ENCODE measurements at places on chromosomes 4 and X. TPM values are rescaled to one million over a fixed set of nuclear protein-coding genes. Genes with fewer than 3 reads are reported as not detected.

TEX13C gene
- total RNA-seq = not detected

CMC4 gene
- total RNA-seq = 24.8 TPM

MMRN1 gene
- 0.89 TPM for total RNA-seq

RAB40A gene
- 0.41 TPM for total RNA-seq

PITX2 gene
- 0.57 TPM for total RNA-seq

SPANXA2 gene
- total RNA-seq = not detected

TRIM61 gene
- total RNA-seq = 1.8 TPM

GDI1 gene
- total RNA-seq = 80.3 TPM

ATOH1 gene
- not detected for total RNA-seq

RAB9B gene
- 42.4 TPM for total RNA-seq

GSTCD gene
- total RNA-seq = 4.4 TPM

EPGN gene
- total RNA-seq = not detected

DNA sequence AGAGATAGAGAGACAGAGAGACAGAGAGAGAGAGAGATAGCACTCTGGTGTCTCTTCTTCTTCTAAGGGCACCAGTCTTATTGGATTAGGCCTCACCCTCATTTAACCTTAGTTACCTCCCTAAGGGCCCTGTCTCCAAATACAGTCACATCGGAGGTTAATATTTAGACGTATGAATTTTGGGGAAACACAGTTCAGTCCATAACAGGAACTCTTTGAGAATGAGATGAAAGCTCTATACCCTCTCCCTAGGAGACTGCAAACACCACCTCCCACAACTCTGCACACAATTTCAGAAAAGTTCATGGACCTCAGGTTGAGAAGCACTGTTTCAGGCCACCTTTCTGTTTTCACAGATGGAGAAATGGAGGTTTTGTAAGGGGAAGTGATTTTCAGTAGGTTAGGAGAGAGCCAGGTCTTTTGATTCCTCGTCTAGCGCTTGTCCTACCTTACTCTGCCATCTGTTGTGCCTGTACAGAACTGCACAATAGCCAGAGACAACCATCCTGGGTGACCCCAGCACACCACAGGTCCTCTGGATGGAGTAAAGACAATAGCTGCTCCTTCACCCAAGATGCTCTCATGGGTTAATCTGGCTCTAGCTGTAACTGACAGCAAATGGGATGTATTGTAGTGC, 16.9 kb upstream of the LOC101059915 start:
- DNase-seq = no peak

GRCh38 chr4:177092807-177093206, 216.9 kb upstream of the NEIL3 start:
- DNase-seq = no peak

- DNase-seq = no peak
These were observed 12.7 kb upstream of the CXCL8 start for GRCh38 chr4:73727685-73728084.

DNA sequence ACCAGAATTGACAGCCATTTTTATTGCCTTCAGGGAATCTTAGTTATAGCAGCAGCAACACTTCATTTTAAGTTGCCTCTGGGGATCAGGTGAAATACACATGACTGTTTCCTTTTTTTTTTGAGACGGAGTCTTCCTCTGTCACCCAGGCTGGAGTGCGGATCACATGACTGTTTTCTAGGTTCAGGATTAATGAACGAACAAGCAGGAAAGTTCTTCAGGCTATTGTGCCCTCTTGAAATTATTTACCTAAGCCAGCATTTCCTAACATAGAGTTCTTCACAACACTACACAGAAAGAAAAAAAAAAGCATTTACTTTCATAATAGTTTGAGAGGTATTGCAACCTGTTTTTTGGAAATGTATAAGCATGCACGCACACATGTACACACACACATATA, 2032.8 kb downstream of the PCDH7 start:
- DNase-seq = no peak

GRCh38 chrX:153908219-153908860, 3.9 kb downstream of the AVPR2 start:
- DNase-seq = no peak

GRCh38 chrX:16695079-16695676, 17.3 kb downstream of the CTPS2 start:
- DNase-seq = peak; percentile 27

GRCh38 chrX:119728487-119728886, 29.9 kb upstream of the SOWAHD start:
- no peak for DNase-seq

DNA sequence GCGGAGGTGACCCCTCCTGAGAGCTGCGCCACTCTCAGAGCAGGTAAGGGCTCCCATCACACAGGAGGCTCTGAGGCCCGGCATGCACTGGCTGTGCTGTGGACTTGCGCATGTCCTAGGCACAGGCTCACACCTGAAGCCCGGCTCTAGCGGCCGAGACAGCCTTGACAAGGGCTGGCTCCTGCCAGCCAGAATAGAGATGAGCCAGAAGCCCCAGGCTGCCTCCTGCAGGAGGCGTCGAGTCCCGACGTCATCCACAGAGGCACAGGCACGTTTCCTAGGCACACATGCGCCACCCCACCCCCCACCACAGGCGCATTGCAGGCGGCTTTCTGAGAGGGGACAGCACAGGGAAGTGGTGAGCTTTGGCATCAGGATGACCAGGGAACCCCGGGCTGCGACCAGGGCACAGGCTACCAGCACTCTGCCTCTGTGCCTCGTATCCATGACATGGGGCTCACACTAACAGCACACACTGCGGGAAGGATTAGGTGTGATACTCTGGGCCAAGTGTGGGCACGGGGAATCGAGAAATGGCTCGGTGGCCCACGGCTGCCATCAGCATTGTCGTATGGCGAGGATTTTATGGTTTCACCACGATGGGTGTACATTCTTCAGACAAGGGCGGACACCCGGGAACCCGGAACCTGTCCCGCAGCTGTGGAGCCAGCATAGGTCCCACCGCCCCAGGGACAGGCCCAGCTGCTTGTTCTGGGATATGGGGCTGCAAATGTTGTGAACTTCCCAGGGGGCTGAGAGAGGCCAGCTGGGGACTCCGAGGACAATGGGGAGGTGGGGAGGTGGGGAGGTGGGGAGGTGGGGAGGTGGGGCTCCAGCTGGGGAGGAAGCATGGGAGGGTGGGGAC, 90.7 kb upstream of the ADRA2C start:
- DNase-seq = no peak

DNA sequence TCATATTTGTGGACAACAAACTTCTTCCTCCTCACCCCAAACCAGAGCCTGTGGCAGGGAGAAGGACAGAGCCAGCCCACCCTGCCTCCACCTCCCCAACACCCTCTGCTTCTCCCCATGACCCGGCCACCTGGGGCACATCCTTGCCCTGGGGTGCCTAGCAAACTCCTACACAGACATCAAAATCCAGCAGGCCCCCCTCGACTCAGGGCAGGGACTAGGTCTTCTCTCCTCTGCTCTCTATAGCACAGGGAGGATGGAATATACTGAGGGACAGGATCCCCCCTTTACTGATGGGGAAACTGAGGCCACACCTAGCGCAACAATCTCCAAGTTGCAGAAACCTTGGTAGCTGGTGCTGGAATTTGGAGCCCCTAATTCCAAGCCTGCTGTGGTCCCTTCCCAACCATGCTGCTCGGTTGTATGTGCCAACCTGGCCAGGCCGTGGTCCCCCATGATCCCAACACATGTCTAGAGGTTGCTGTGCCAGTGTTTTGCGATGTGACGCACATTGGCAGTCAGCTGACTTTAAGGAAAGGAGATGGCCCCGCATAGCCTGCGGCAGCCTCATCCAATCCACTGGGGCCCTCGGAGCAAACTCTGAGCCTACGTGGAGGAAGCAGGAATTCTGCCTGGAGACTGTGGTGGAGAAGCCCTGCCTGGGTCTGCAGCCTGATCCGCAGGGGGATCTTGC, 53.9 kb upstream of the ADRA2C start:
- no peak for DNase-seq

DNA sequence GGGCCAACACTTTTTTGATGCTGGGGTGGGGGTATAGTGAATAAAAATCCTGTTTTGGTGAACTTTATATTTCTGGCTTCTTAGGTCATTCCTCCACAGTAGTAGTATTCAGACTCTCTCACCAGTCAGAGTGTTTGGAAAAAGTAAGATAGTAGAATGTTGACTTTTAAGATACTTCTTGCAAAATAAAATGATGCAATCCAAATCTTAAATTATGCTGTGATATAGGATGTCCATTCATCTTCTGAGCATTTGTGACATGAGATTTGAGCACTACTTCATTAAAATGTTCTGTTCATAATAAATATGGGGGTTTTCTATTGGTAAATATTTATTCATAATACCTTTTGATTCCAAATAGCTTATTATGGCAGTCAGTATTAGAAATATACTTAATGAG, 70.1 kb downstream of the BMP2K start:
- DNase-seq = no peak

DNA sequence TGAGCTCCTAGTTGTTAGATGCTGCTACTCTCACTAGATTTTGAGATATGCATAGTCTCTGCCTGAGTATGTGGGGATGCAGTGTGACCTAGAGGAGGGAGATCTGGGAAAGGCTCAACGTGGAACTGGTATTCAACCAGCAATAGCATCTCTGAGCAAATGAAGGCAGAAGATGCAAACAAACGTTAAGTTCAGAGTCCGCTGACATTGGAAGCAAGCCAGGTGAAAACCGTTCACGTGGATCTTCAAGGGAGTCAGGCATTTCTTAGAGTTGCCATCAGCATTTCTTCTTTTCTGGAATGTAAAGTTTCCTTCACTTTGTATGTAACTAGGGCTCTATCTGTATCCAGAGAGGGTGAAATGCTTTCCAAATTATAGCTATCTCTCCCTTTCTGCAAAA, 59.9 kb downstream of the C4orf51 start:
- no peak for DNase-seq

- DNase-seq = no peak
These were observed 14.5 kb downstream of the CLCN4 start for GRCh38 chrX:10171249-10171648.

GRCh38 chr4:174023641-174024040, 259.8 kb downstream of the FBXO8 start:
- DNase-seq = no peak

DNA sequence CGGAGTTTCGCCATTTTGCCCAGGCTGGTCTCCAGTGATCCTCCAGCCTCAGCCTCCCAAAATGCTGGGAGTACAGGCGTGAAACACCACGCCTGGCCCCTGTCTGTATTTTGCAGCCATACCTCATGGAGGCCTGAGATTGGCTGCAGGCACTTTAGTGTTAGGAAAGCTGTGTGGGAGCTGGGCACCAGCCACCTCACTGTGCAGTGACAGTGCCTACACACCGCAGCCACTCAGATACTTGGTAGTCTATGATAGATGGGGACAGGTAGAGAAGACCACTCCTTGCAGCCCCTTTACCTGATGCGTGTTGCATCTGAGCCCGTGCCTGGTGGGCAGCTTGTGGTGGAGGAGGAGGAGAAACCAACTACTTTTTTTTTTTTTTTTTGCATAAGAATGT, 16.3 kb downstream of the SMS start:
- no peak for DNase-seq

- peak; percentile 71 for DNase-seq
These were observed 77.6 kb downstream of the CCKAR start for GRCh38 chr4:26412381-26413372.

DNA sequence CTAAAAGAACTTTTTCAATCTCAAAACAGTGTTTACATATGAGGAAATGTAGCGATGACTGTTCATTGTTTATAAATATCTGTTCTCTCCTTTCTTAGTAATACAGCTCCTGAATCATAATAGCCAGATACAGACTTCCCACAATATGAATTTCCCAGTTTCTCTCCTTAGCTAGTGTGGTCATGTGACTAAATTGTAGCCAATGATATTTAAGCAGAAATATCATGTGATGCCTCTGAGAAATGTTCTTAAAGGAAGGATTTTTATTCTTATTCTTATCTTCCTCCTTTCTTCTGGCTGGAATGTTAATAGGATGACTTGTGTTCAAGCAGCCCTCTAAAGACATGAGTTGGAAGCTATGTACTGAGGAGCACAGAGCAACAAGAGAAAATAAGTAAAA, 383.7 kb upstream of the ATOH1 start:
- no peak for DNase-seq

DNA sequence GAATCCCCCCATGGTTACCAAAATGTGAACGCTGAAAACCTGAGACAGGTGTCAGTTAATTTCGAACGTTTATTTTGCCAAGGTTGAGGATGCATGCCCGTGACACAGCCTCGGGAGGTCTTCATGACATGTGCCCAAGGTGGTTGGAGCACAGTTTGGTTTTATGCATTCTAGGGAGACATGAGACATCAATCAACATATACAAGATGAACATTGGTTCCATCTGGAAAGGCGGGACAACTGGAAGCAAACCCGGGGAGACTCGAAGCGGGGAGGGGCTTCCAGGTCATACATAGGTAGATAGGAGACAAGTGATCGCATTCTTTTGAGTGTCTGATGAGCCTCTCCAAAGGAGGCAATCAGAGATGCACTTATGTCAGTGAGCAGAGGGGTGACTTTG, 11.0 kb upstream of the SH3BP2 start:
- no peak for DNase-seq

- no peak for DNase-seq
These were observed 853.2 kb upstream of the INTU start for GRCh38 chr4:126779436-126780166.

DNA sequence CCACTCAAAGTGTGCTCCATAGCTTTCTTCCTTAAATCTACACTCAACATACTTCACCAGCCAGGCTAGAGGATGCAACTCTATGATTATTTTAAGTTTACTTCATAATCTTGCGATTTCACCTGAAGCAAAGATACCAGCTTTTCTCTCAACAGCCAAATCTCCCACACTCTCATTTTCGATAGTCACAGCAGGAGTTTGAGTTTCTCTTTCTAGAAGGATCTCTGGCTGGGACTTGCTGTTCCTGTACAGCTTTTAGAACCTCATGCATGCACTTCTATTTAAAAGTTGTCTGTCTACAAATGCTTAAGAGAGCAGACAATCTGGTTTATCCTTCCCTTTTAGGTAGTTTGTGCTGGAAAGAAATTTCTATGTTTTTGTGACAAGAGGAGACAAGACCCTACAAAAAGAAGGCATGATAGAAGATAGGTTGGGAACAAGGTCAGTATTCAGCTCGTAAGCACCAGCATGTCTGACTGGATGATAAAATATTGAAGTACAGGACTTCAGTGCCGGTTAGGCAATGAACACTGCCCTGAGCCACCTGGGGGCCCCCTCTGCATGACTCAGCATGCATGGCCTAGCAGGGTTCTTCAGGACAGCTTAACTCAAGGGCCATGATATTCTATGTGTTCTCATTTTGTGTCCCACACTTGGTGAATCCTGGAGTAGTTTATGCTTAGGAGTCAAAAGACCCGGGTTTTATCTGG, 65.6 kb downstream of the ATXN3L start:
- no peak for DNase-seq

GRCh38 chr4:159505266-159505975, 402.5 kb downstream of the RAPGEF2 start:
- no peak for DNase-seq

GRCh38 chrX:84729809-84730208, 227.6 kb upstream of the HDX start:
- DNase-seq = no peak

Measured in heart right ventricle (tissue), 16 donors.